ENCODE measurements at places on chromosomes 1 and 21.

- DNase-seq = no peak
Observed at GRCh38 chr1:61869691-61870109, 127.4 kb downstream of the PATJ start.

- DNase-seq = peak; percentile 48
Observed at GRCh38 chr1:110916669-110917306, 43.8 kb downstream of the CD53 start.

GRCh38 chr21:31255896-31256295 is 88.2 kb downstream of the TIAM1 start:
- DNase-seq = no peak

- DNase-seq = no peak
Observed at GRCh38 chr1:106222403-106222802, 834.1 kb upstream of the PRMT6 start.

DNA sequence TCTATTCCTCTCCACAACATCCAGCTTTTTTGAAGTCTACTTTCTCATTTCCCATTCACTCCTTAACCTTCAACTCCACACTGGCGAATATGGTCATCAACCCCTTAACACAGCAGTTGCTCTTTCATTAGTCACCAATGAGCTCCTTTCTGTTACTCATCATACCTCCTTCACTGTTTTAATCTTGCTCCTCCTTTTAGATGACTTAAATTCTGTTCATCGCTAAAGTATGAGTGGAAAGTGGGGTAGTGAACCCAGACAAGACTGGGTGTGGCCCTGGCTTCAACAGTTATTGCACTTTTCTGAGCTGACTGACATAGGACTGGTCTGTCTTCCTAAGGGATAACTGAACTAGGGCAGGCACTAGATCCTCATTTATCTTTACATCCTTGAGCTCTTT is 51.3 kb downstream of the AKT3 start:
- no peak for DNase-seq

DNA sequence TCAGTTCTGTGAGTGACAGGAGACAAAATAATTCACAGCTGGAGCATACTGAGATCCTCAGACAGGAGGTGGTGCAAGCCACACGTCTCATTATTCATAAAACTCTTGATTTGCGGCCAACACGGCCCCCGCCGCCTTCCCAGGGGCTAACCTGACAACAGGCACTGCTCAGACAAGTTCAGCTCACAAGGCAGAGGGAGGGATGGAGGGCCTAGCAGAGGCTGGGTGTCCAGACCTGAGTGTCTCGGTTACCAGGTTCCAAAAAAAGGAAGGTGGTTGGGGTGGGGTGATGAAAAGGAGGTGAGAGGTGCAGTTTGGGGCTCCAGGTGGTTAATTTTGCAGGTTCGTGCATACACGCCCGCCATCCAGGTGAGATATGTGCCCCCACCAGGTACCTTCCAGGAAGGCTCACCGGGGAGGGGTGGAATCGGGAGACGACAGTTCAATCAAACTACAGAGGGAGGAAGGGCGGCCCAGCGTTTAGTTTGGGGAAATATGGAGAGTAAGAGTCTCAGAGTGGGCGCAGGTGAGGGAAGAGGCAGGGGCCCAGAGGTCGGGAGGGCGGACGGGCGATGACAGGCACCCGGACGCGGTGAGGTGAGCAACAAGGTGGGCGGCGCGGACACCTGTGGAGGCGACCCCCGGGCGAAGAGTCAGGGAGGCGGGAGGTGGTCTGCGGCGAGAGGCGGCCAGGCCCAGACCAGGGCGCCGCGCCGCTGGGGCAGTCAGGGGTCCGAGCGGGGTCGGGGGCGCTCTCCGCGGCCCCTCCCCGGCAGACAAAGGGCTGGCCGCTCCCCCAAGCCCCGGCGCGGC is 629 bp downstream of the CTNNBIP1 start:
- no peak for DNase-seq

DNA sequence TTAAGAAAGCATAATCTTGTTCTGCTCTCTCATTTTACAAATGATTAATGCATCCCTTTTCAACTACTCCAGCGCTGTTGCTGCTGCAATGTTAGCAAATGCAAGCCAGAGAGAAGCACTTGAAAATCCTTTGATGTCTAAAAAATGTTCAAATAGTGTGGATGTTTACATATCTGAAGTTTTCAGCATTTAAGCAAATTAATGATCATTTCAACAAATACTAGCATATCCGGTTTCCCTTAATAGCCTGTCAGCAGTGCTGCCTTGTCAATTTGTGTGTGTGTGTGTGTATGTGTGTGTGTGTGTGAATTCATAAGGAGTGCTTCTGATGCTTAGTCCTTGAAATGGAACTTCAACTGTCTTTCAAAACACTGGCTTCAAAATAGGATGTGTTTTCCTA is 48.1 kb upstream of the WNT2B start:
- no peak for DNase-seq
